ENCODE measurements at places on chromosomes 5 and 9. TPM values are rescaled to one million over a fixed set of nuclear protein-coding genes. Genes with fewer than 3 reads are reported as not detected.

ZNF454 gene
- total RNA-seq, result not detected

COL27A1 gene
- total RNA-seq, result 9.7 TPM

IRX2 gene
- not detected for total RNA-seq

IDNK gene
- total RNA-seq, result 4.5 TPM
